Renal pelvis (tissue), 12 donors: ENCODE measurements at places on chromosomes 5 and 9. TPM values are rescaled to one million over a fixed set of nuclear protein-coding genes. Genes with fewer than 3 reads are reported as not detected.
A peak's percentile ranks its signal among the peaks of the same experiment; 100 is the strongest.

GRCh38 chr9:89524963-89525362 lies 27.1 kb upstream of the SEMA4D start:
- DNase-seq = peak; percentile 52

GRCh38 chr9:114894609-114895433 lies 35.6 kb downstream of the TNFSF8 start:
- peak; percentile 42 for DNase-seq

DNA sequence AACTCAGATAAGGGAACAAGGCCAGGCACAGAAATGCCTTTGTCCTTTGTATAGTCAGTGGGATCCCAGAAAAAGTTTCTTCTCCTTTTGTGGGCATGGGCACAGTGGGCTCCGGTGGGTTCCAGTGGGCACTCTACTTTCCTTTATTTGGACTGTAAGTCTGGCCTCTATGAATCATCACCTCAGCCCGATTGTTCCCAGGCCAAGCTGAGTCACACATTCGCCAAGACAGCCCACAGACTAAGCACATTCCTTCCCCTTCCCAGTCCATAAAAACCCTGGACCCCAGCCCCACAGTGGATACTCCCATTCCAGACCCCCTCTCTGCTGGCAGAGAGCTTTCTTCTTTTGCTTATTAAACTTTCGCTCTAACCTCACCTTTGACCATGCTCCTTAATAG lies 165.0 kb downstream of the FBXL17 start:
- no peak for DNase-seq

The DCAF12 gene
- 59.5 TPM for polyA plus RNA-seq

DNA sequence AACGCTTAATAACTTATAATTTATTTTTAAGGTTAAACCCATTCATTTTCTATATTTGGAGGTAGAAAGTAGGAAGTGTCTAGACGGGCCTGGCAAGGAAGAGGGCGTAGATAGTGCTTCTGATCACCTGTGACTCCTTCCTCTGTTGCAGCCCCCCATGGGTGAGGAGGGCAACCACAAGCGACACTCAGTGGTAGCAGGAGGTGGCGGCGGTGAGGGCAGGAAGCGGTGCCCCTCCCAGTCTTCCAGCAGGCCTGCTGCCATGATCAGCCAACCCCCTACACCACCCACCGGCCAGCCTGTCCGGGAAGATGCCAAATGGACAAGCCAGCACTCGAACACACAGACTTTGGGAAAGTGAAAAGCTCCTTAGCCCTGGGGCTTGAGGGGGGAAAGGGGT lies 36.7 kb downstream of the FAXDC2 start:
- no peak for DNase-seq

GRCh38 chr9:14155237-14155636 lies 158.7 kb downstream of the NFIB start:
- no peak for DNase-seq
